ENCODE measurements at places on chromosomes 12 and 14.
A peak's percentile ranks its signal among the peaks of the same experiment; 100 is the strongest.

GRCh38 chr12:48903982-48904411, 21.3 kb downstream of the FKBP11 start:
- no peak overlapping the region for H3K27ac ChIP-seq
- peaks cover 5% of the 10 kb centered on the region for H3K4me1 ChIP-seq
- DNase-seq: no peak
- peak overlapping the region; percentile 78 for H3K4me3 ChIP-seq
- no peaks in the 10 kb centered on the region for H3K27me3 ChIP-seq

DNA sequence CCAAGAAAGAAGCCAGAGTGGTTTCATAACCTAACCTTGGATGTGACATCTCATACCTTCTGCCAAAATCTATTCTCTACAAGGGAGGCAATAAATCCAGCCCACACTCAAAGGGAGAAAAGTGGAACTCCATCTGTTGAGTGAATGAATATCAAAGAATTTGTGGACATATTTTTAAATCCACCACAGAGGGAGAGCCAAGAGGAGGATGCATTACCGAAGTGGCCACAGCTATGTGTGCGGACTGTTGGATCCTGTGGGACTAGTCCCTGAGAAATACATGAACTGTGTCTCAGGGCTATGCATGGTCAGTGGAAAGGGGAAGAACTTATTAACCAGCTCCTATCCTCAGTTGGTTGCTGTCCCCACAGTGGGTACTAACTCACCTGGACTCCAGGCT, 273.9 kb downstream of the NUAK1 start:
- H3K27me3 ChIP-seq: no peaks in the 10 kb centered on the region
- peaks cover 15% of the 10 kb centered on the region for H3K4me1 ChIP-seq
- H3K4me3 ChIP-seq: no peak overlapping the region
- DNase-seq: no peak

- peaks cover 15% of the 10 kb centered on the region for H3K4me1 ChIP-seq
- no peak overlapping the region for H3K4me3 ChIP-seq
- no peaks in the 10 kb centered on the region for H3K27me3 ChIP-seq
- peaks cover 30% of the 10 kb centered on the region for H3K36me3 ChIP-seq
- no peak for DNase-seq
Observed at GRCh38 chr12:108289350-108290161, 49.6 kb downstream of the CMKLR1 start.

DNA sequence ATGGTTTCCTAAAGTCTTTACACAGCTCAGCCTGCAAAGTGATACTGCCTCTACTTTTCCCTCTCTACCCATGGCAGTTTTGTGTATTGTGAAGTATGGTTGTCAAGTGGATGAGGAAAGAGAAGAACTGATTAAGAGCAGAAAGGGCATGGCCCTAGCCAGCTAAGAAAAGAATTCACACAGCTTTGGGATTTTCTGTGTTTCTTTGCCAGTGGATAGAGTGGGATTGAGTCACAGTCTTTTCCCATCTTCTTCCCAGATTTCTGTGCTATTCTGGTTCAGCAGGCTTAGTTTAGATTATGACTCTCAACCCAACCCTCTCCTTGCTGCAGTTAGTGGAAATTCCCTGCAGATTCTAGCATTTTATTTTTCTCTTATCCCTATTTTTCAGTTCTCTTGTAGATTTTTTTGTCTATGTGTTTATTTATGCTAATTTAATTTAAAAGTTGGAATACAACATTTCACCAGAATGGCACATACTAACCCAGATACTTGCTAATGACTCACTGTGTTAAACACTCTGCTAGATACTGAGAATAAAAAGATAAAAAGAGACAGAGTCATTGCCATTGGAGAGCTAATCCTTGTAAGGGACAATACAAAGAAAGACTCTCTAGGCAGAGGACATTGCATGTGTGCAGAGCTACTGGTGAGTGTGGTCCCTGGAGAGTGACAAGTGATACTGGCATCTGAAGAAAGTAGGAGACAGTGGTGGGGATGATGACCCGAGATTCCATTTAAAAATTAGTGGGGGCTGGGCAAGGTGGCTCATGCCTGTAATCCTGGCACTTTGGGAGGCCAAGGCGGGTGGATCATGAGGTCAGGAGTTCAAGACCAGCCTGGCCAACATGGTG, 106.3 kb downstream of the ST8SIA1 start:
- peak overlapping the region; percentile 10 for H3K27ac ChIP-seq
- DNase-seq: no peak
- H3K36me3 ChIP-seq: no peaks in the 10 kb centered on the region
- H3K4me3 ChIP-seq: no peak overlapping the region
- peaks cover 10% of the 10 kb centered on the region for H3K4me1 ChIP-seq

DNA sequence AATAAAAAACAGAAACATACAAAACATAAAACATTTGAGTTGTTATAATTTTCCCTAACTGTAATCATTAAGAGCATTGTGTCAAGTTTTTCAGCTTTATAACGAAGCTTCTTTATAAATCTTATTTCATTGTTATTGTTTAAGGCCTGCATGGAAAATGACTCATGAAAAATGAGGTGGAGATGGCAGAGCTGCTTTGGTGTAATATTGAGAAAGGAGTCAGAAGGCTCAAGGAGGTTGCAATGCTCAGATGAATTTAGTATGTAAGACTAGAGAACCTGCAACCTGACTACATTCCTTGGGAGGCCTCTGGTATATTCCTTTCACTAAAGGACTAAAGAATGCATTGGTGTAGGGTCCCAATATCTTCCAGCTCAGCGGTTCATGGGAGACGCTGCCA, 61.5 kb downstream of the TMEM30B start:
- H3K4me3 ChIP-seq: no peak overlapping the region
- no peak overlapping the region for H3K27ac ChIP-seq
- peaks cover 6% of the 10 kb centered on the region for H3K4me1 ChIP-seq
- no peaks in the 10 kb centered on the region for H3K36me3 ChIP-seq
- no peaks in the 10 kb centered on the region for H3K27me3 ChIP-seq

DNA sequence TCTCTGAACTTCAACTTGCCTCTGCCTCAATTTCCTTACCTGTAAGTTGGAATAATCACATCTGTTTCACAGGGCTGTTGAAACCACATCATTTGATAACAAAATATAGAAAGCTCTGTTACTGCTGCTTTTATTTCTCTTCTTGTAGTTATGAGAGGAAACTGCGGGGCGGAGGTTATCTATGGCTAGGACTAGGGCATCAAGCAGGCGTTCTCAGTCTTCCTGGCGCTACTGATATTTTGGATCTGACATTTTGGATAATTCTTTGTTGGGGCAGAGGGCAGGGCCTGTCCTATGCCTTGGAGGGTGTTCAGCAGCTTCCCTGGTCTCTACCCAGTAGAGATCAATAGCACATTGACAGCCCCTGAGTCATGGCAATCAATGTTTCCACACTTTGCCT, 3.9 kb downstream of the P3H3 start:
- no peak overlapping the region for H3K4me3 ChIP-seq
- no peak for DNase-seq
- no peak overlapping the region for H3K27ac ChIP-seq
- H3K27me3 ChIP-seq: no peaks in the 10 kb centered on the region

DNA sequence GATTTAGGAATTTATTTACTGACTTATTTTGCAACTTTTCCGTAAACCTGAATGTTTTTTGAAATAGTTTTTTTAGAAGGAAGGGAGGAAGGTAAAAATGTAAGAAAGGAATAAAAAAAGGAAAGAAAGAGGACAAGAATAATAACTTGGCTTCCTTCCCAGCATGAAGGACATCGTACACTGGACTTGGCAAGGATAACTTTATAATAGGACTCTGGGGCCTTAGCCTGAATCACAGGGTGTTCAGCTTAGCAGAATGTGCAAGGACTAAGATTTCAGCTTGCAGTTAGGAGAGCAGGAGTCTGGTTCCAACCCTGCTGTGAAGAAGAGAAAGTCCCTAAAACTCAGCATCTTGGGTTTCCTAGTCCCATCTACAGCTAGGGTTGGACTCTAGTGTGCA, 1053.3 kb downstream of the VRK1 start:
- H3K36me3 ChIP-seq: no peaks in the 10 kb centered on the region
- H3K4me1 ChIP-seq: no peaks in the 10 kb centered on the region
- H3K27ac ChIP-seq: no peak overlapping the region
- H3K27me3 ChIP-seq: no peaks in the 10 kb centered on the region
- H3K4me3 ChIP-seq: no peak overlapping the region

GRCh38 chr14:103382376-103382775, 2.8 kb upstream of the MARK3 start:
- no peaks in the 10 kb centered on the region for H3K27me3 ChIP-seq
- peaks cover 14% of the 10 kb centered on the region for H3K4me1 ChIP-seq

DNA sequence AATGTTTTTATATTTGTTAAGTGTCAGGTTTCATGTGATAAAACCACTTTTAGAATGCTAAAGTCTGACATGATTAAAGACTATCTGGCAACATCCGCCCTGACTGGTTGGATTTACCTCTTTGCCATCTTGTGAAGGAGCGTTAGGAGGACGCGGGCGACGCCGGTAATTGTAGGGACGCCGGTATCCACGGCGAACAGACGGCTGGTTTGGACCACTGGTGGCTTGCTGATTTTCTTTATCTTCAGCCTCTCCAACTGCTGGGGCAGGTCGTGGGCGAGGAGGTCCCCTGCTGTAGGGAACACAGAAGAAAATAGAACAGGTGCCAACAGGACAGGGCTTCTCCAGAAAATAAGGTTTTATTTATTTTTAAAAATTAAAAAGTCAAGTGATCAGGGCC, 21.3 kb downstream of the YBX3 start:
- no peaks in the 10 kb centered on the region for H3K27me3 ChIP-seq
- H3K36me3 ChIP-seq: peaks cover 38% of the 10 kb centered on the region
- peaks cover 19% of the 10 kb centered on the region for H3K4me1 ChIP-seq
- no peak for DNase-seq
- H3K4me3 ChIP-seq: no peak overlapping the region

DNA sequence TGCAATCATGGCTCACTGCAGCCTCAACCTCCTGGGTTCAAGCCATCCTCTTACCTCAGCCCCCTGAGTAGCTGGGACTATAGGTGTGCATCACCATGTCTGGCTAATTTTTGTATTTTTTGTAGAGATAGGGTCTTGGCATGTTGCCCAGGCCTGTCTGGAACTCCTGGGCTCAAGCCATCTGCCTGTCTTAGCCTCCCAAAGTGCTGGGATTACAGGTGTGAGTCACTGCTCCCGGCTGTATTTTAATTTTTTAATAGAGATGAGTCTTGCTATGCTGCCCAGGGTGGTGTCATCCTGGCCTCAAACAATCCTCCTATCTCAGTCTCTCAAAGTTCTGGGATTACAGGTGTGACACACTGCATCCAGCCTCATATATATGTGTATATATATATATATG, 31.7 kb upstream of the GPRC5A start:
- no peak overlapping the region for H3K4me3 ChIP-seq
- H3K27ac ChIP-seq: no peak overlapping the region
- no peaks in the 10 kb centered on the region for H3K4me1 ChIP-seq
- no peaks in the 10 kb centered on the region for H3K27me3 ChIP-seq
- no peak for DNase-seq

DNA sequence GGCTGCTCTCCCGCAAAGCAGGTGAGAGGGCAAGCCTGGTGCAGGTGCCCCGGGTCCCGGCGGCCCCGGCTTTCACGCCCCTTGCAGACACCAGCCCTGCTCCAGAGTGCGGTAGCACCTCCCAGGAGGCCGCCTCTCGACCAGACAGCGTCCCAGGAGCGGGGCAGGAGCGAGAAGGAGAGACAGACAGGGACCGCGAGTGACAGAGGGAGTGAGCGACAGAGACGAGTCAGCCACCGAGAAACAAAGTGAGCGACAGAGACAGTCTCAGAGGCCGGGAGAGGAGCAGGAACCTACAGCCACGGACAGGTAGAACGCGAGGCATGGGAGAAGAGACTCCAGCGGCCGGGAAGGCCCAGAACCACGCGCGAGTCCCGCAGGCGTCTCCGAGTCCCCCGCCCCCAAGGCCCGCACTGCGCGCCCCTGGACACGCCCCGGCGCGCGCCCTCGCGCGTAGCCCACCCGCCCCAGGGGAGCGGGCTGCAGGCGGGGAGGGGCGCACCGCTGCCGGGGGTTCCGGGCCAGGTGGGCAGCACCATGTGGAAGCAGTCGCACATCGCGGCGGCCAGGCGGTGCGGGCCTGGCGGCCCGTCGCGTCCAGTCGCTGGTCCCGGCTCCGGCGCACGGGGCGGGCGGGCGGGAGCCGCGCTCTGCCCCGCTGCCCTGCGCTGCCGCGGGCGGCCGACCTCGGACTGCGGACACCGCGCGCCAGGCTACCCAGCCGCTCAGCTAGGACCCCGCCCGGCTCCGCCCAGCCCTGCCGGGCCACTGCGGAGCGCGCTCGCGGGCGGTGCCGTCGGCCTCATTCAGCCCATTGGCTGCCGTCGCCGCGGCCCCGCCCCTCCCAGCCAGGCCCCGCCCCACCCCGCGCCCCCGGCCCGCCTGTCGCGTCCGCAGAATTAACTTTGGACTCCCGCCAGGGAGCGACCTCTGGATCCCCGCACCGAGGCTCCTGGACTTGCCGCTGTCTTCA, at the start of gene AHNAK2:
Gene AHNAK2, minus strand, starts transcription at position 694 of the 973 bp plus-strand sequence. Its CDS starts 137 bp downstream, at position 557.
- H3K4me1 ChIP-seq: peaks cover 25% of the 10 kb centered on the region
- H3K4me3 ChIP-seq: peak within 1 kb of the TSS; percentile 76
- H3K27me3 ChIP-seq: no peaks in the 10 kb centered on the region
- no peak for DNase-seq
- no peaks in the 10 kb centered on the region for H3K36me3 ChIP-seq
- H3K27ac ChIP-seq: no peak within 1 kb of the TSS

GRCh38 chr12:126282691-126283090, 1217.5 kb downstream of the AACS start:
- no peak overlapping the region for H3K27ac ChIP-seq
- no peak overlapping the region for H3K4me3 ChIP-seq
- H3K27me3 ChIP-seq: no peaks in the 10 kb centered on the region
- DNase-seq: no peak

DNA sequence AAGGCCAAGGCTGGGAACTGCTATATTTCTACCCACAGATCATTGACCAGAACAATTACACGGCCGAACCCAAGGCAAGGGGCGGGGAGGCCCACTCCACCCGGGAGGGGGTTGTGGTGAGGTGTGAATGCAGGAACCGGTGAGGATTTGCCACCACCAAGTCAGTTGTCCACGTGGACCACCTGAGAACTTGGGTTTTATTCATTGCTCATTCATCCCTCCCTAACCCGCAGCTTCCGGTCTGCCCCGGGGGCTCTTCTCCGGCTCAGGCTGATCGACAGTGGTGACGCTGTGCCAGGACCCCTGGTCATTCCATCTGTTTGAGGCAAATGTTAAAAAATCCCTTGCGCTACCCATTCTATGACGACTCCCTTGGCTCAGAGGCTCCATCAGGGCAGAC, 127.7 kb upstream of the RTL1 start:
- no peaks in the 10 kb centered on the region for H3K27me3 ChIP-seq
- H3K4me1 ChIP-seq: no peaks in the 10 kb centered on the region
- no peaks in the 10 kb centered on the region for H3K36me3 ChIP-seq
